ENCODE measurements at places on chromosomes 5 and 9.
A peak's percentile ranks its signal among the peaks of the same experiment; 100 is the strongest.

DNA sequence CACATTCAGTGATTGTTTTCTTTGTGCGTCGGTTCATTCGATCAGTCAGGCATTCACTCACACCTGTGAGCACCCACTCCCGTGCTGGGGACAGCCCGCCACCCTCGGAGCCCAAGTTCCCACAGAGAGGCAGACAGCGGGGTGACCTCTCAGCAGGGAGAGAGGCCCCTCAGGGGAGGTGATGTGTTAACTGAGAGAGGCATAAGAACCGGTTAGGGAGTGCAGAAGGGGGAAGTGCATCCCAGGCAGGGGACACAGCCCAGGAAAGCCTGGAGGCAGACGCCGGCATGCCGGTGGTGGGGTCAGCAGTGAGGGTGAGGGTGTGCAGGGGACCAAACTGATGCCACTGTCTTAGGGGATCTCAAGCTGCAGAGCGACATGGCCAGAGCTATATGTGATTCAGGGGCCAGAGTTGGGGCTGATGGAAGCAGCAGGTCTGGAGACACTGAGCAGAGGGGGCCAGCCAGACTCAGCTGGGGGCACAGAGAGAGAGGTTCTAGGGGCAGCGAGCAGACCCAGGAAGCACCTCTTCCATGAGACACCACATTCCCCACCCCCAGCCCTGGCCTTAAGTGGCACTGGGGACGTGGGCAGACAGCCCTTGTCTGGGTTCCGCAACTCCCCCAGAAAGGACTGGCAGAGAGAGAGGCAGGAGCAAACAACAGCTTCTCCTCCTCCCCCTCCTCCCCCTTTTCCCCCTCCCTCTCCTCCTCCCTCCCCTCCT lies 35.9 kb downstream of the HK3 start:
- DNase-seq = no peak

DNA sequence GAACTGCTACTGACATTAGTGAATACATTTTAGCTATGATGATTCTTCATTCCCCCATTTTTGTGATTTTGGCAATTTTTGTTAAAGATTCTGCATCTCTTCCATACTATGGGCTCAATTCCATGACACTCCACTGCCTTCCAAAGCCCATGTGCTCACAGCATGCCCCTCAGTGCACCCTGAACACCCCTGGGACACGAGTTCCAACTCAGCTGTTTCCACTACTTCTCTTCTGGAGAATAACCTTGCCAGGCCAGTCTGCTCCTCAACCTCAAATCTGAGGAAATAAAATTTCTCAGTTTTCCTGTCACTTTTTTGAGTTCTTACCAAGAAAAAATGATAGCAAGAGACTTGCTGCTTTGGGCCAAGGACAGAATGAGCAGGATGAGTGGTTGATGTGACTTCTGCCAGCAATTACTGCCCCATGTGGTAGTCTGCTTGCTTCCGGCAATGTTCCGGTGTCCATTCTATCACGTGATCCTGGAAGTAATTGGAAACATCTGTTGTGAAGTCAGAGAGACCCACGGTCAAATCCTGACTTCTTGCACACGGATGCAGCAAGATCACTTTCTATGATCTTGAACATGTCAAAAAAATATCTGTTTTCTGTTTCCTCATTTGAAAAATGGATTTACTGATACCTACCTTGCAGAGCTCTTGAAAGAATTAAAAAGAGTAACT lies 58.3 kb downstream of the EGFLAM start:
- DNase-seq = no peak

- no peak for DNase-seq
Observed at GRCh38 chr9:82255481-82256176, 267.1 kb downstream of the SPATA31D1 start.

- peak; percentile 19 for DNase-seq
Observed at GRCh38 chr9:4985386-4986266, 554 bp downstream of the JAK2 start.

DNA sequence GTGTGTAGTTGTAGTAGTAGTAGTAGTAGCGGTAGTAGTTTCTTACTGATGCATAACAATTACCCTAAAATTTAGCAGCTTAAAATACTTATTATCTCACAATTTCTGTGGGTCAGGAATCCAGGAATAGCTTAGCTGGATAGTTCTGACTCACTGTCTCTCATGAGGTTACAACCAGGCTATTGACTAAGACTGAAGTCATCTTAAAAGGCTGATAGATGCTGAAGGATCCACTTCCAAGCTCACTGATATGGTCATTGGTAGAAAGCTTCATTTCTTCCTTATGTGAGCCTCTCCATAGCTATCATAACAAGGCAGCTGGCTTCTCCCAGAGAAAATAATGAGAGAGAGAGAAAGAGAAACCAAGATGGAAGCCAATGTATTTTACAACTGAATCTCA lies 147.5 kb upstream of the FBXL17 start:
- DNase-seq = no peak

- no peak for DNase-seq
Observed at GRCh38 chr5:38622723-38623129, 66.3 kb upstream of the LIFR start.

DNA sequence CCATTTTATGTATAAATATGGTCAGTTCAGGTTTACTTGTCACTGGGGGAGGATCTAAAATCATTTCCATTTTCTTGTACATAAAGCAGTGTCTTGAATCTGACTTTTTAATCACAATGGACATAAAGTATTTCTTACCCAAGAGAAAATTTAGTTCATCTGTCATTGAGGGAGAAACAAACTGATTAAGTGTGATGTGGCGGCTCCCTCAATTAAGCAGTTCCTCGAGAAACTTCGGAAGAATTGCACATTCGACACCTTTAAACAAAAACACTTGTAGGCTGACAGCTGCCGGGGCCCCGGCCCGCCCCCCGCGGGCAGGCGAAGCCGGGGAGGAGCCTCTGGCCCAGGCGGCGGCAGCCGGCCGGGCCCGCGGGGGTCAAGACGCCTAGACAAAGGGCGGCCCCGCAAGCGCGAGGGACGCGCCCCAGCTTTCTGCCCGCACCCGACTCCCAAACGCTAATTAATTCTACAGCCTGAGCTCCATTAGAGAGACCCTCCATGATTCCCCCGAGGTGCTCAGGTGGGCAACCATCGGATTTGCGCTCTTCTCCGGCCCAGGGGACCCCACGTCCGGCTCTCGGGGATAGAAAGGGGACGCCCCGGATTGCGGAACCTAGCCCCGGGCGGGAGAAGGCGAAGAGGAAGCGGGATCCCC lies 750 bp downstream of the TRIM36 start:
- no peak for DNase-seq

DNA sequence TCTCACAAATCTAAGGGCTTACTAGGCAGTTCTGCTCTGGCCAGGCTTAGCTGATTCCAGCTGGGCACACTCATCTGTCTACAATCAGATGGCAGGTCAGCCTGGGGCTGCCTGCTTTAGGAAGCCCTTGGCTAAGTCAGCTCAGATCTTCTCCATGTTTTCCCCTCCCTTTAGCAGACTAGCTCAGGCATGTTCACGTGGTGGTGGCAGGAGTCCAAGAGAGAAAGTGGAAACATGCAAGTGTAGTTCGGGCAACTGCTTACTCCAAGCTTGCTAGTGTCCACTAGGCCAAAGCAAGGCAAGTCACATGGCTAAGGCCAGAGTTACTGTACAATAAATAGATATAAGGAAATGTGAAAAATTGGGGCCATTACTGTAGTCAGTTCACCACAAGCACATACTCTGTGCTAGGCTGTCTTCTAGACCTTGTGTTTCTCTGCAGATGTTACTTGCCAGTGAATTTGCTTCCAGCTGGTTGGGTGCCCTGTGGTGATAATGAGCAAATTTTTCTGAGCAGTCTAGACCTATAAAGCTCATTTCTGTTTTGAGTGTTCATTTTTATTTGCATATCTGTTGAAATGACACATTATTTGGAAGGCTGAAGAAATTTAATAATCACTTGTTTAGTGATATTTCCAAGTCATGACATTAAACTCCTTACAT lies 38.3 kb downstream of the RECK start:
- DNase-seq = no peak

GRCh38 chr9:75376680-75377254 lies 288.5 kb downstream of the OSTF1 start:
- no peak for DNase-seq

DNA sequence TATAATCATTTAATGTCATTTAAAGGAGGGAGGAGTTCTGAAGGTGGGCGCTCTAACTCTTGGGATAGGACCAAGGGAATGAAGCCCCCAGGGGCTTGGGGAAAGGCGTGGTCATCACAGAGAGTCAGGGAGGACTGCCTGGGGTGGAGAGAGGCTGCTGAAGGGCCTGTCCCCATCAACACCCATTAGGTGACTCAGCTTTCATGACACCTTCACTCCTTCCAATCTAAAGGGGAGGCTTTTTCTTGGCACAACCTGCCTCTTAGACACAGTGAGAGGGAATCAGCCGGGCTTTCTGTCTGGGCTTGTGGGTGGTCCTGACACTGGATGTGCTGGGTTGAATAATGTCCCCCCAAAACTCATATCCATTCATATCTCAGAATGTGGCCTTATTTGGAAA lies 31.4 kb upstream of the ANKRD33B start:
- no peak for DNase-seq

DNA sequence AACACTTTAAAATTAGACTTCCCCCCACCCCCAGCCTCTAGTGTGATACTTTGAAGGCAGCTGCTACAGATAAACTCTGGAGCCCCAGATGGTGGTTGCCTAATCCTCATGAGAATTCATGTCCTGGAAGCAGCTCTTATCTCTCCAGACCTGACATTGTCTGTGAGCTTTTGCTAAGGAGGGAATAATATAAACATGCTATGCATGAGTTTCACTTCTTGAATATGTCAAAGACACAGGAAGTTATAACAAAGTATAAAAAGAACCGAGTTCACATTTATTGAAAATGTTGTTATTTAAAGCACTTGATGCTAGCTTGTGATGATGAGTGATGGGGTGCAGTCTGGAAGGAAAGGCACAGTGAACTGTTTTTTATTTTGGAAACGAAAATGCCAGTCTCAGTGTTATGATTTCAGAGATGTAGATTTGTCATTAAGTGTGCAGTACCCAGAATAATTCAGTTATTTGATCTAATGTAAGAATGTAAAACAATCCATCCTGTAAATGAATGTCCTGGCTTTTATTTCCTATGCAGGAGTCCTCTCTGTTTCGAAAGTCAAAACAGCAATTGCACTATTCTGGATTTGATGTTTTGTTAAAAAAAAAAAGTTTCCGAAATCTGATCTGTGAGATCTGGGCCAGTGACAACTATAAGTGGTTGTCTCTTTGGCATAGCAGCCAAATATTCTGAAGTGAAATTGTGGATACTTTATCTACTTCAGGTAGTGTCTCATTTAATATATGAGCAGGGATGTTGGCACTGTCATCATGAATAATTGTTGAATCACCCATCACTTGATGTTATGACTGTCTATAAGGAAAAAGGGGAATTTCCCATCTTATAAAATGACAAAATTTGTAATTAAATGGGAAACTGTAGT lies 77.0 kb downstream of the ZCCHC7 start:
- peak; percentile 52 for DNase-seq

DNA sequence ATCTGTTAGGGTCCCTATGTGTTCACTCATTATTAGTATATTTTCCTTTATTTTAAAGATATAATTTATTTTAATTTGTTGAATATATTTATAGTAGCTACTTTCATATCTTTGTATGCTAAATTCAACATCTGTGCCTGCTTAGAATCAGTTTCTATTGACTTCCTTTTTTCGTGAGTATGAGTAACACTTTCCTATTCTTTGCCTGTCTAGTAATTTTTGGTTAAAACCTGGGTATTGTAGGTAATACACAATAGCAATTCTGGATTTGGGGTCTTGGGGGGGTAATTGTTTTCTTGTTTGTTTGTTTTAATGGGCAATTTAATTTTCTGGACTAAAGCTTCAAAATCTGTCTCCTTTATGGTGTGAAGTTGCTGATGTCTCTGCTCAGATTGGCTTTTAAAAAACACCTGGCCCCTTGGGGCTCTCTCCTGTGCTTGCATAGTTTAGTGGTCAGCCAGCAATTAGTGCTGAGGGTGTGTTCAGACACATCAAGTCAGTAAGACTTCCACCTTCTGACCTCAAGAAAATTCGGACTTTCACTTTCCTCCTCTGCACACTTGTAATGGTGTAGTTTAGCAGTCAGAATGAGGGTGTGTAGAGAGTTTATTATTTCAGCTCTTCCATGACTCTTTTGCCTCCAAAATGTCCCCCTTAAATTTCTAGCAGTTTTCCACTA lies 124.4 kb upstream of the MAP1B start:
- no peak for DNase-seq

DNA sequence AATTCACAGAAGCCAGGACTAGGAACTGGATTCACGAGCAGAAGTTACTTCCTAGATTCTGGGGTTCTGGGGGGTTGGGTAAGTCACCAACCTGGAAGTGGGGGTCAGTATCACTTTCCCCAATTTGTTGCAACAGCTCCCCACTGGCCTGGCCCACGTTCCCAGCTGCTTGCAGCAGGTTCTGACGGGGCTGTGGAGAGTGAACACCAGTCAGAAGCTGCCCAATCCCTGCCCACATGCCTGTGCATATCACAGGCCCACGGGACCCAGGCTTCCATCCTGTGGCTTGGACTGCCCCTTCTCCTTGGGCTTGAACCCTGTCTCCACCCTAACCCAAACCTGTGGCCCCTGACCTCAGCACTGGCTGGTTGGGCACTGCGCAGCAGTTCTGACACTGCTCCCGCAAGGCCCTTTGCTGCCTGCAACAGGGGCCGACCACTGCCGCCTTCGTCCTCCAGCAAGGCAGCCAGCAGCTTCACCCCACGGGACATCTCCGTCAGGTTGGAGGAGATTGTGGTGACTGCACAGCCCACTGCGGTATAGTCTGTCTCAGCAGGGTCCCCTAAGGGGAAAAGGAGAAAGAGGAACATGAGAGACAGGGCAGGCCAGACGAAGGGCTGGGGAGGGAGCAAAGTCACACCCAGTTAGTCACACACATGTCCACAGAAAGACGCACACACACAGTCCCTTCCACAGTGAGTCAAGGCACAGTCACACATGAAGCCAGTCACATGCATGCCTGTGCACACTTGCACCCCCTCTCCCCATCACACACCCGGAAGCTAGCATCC lies 13.1 kb downstream of the TLN1 start:
- peak; percentile 64 for DNase-seq

GRCh38 chr5:154220625-154221024 lies 30.1 kb downstream of the GALNT10 start:
- no peak for DNase-seq

GRCh38 chr5:170511551-170512258 lies 7.9 kb downstream of the KCNIP1 start:
- DNase-seq = no peak

GRCh38 chr9:1490341-1491232 lies 440.4 kb downstream of the DMRT2 start:
- no peak for DNase-seq

GRCh38 chr5:111999286-111999685 lies 242.3 kb upstream of the NREP start:
- DNase-seq = no peak
